ENCODE measurements at places on chromosomes 7 and 10. TPM values are rescaled to one million over a fixed set of nuclear protein-coding genes. Genes with fewer than 3 reads are reported as not detected.

The UTF1 gene
- not detected for total RNA-seq

The TMEM273 gene
- 11.6 TPM for total RNA-seq

The NUDT5 gene
- 63.9 TPM for total RNA-seq

The IDI2 gene
- total RNA-seq = not detected

The BEND7 gene
- total RNA-seq = 18.3 TPM

The ASB10 gene
- total RNA-seq = not detected

The VWC2 gene
- total RNA-seq = not detected

The OR6B1 gene
- total RNA-seq = not detected

The RASA4B gene
- 12.1 TPM for total RNA-seq

The ST8SIA6 gene
- not detected for total RNA-seq

The C10orf62 gene
- not detected for total RNA-seq

The PRR15 gene
- 0.23 TPM for total RNA-seq

The CROT gene
- total RNA-seq = 8.9 TPM

The CHN2 gene
- total RNA-seq = 7.0 TPM

The CYP2C19 gene
- not detected for total RNA-seq

The TSPAN15 gene
- 426 TPM for total RNA-seq

The BUD31 gene
- total RNA-seq = 82.7 TPM

The PPP1R3C gene
- 0.87 TPM for total RNA-seq

The FAM24B gene
- 3.8 TPM for total RNA-seq

The ZNF511 gene
- 20.1 TPM for total RNA-seq

The MPP7 gene
- total RNA-seq = 0.35 TPM

The TMEM236 gene
- total RNA-seq = 0.48 TPM

The TRIP6 gene
- 99.9 TPM for total RNA-seq

The C10orf143 gene
- not detected for total RNA-seq

The NUP205 gene
- 52.1 TPM for total RNA-seq

The TSPAN13 gene
- 37.5 TPM for total RNA-seq

The COL17A1 gene
- 0.06 TPM for total RNA-seq

All from glomerular endothelial cell (primary cell).